ENCODE measurements at places on chromosomes 3 and 15. TPM values are rescaled to one million over a fixed set of nuclear protein-coding genes. Genes with fewer than 3 reads are reported as not detected.

GRCh38 chr3:111763968-111764367 lies 95.1 kb upstream of the PHLDB2 start:
- no peak for DNase-seq

DNA sequence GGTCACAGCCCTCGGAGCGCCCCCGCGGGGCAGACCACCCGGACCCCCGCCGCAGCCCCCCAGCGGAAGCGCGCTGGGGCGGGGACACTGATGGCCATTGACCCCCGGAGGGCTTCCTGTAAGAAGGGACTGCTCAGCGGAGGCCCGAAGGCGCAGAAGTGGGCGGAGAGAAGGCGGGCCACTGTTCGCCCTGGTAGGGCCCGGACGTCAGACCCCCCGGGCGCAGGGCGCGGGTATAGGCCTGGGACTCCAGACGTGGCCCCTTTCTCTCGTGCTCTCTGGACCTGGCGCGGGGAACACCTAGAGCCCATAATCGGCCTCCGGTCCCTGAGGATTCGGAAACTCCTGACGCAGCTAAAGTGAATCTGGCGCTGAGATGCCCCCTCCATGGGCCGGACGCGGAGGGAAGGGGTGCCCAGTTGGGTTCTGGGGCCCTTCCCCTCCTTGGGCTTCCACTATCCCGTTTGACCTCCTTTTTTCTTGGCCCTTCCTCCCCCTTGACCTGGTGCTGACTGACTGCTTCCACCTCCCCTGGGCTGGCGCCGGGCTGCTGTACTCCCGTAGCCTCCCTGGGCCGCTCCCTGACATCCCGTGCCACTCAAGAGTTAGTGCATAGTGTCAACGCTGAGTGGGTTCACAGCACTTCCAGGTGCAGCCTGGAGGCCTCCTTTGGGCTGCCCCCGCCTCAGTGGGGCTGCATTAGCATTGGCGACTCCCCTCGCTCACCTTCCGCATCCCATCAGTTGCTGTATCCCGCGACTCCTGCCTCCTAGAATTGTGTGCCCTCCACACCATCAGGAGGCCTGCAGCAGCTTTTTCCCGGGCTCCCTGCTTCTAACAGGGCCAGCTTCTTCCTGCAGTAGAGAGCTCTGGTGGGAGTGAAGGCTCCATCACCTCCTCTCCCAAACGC lies 694 bp downstream of the ABTB1 start:
- no peak for DNase-seq

The QTRT2 gene
- total RNA-seq, result 30.1 TPM

DNA sequence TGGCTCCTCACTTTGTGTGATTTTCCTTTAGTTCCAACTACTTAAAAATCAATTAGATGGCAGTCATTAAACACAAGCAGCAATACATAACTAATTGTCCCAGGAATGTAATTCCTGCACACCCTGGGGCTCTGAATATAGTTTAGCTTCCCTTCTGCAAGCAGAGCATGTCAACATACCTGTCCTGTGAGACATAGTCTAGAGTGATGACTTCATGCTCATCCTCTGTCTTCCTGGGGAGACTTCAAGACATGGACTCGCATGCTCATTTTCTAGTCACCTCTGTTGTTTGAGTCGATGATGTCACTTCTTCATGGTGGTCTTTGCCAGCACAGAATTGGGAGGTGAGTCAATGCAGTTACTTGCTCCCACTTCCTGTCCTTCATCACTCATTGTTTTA lies 15.7 kb downstream of the C3orf52 start:
- DNase-seq, result peak; percentile 93

DNA sequence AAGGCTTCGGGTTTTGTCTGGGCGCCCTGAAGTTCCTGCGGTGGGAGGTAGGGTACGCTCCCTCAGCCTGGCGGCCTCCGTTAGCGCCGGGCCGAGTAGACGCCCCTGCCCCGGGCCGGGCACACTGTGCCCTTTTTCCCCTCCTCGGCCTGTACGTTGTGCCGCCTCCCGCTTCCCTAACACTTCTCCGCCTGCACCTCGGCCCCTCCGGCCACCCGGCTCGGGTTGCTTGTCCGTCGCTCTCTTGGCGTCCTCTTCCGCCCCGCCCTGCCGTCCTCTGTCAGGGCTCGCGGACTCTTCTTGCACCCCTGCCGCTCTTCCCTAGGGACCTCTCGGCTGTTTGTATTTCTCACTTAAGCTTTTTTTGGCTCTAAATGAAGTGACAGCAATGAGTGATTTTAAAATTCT lies 384 bp downstream of the KNL1 start:
- no peak for DNase-seq

GRCh38 chr3:1191026-1191425 lies 98.2 kb downstream of the CNTN6 start:
- DNase-seq, result peak; percentile 59

GRCh38 chr3:195701042-195701915 lies 19.5 kb upstream of the MUC20 start:
- DNase-seq, result no peak

DNA sequence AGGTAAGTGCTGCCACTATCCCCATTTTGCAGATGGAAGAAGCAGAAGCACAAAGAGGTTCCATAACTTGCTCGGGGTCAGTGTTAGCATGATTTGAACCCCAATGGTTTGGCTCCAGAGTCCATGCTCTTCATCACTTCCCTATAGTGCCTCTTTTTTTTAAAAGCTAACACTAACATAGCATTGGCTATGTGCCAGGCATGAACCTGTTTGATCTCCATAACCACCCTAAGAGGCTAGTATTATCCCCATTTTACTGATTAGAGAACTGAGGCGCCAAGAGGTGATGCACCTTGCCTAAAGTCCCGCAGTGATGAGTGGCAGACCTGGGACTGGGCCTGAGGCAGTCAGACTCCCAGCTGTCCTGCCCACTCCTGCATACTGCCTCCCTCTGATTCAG lies 7.3 kb downstream of the LINGO1 start:
- DNase-seq, result no peak

The LYSMD2 gene
- 7.7 TPM for total RNA-seq
